ENCODE measurements at places on chromosomes 5 and 9.

DNA sequence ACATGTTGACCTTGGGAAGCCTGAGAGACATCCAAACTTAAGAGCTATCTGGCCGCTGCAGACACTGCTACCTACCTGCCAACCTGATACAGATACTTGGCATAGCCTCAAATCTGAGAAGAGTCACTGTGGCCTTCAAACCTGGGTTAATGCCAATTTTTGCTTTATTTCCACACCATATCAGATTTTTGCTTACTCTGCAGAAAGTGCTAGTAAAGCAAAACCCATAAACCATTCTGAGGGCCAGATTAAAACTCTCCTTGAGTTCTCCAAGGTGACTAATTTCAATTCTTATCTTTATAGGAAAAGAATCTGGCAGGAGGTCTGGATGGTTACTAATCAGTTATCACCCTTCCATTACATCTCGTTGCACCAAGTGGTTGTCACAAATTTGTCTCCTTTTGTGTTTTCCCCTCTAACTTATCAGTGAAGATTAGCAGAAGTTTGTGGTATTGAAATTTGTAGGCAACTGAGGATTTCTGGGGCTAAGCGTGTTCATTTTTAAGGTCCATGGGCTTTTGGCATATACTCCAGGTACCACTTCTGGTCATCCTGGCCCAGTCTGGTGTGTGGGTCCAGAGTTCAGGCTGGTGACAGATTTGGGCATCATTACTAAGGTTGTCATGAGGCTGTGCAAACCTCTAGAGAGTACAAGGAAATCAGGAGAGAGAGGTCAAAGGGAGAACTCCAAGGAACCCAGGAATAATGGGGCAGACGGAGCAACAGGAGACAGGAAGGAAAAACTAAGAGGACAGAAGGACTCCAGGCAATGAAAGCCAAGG is 177.9 kb downstream of the TSSK1B start:
- no peak for DNase-seq

DNA sequence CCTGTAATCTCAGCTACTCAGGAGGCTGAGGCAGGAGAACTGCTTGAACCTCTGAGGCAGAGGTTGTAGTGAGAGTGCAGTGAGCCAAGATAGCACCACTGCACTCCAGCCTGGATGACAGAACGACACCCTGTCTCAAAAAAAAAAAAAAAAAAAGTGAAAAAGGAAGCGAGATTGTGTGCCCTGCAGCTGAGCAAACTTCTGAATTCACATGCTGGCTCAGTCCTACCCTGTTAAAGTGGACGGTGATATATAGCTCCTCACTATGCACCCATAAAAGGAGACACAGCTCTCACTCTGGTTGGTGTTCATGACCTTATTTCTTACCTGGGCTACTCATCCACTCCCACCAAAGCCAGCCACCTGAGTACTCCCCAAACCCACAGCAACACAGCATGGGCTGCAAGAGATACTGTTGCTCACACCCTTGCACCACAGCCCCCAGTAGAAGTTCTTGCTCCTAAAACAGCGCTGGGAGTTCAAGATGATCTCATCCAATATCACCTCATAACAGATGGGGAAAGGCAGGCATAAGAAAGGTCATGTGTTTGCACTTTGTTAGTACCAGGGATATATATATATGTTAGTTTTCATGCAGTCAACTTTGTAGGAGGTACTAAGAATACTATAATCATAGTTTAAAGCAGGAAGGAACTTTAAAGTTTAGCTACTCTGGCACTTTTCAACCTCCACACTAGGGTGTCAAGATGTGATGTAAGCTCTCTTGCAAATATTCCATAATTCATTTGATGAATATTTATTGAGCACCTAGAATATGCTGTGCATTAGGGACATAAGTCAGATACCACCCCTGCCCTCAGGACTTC is 4.0 kb downstream of the TTLL11 start:
- no peak for DNase-seq

DNA sequence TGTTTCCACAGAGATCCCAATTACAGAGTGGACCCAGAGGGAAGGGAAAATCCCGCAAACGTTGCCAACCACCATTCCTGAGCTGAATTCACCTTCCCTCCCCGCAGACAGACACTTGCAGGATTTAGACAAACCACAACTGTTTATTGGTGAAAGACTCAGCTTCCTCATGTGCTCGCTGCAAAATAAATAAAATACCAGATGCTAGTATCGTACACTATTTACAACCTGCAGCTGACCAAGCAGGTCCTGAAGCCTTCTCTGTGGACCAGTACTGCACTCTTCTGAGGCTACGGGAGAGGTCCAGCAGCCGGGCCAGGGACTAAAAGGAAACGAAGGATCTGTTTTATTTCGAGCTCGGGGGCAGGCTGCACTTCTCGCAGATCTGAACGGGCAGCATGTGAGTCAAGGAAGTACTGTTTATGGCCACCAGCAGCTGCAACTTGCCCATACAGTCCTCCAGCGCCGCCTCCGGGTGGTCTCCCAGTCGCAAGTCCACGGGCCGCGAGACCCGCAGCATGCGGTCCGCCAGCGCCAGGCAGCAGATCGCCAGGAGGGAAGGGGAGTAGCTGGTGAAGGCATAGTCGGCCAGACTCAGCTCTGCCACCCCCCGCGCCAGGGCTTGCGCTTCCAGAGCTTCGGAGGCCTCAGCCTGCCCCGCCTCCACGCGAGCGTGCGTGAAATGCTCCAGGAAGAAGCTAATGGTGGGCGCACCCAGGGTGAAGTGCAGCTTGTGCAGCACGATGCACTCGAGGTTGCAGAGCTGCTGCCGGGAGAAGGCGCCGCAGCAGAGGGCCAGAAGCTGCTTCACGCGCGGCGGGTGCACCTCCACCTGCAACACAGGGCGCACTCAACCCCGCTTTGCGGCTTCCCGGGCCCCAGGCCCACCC is 2.1 kb downstream of the CCNO start:
- no peak for DNase-seq

DNA sequence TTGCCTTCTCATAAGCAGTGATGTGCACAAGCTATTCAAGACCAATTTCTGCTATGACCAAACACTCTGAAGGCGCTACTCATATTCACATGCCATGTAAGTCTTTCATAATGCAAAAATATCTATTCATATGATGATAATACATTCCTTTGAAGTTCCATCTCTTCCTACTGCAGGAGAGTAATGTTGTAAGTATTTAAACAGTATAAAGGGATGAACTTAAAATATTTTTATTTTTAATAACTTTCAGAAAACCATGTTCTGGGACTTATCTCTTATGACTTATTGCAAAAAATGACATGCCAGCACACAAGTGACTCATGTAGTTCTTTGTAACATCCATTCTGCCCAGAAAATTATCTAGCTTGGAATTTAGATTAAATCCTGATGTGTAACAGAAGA is 376.4 kb downstream of the KCTD16 start:
- no peak for DNase-seq

- no peak for DNase-seq
Measured at GRCh38 chr5:40220260-40220659, 459.5 kb upstream of the PTGER4 start.

GRCh38 chr9:129166623-129167557 is 11.2 kb downstream of the IER5L start:
- peak; percentile 82 for DNase-seq

- no peak for DNase-seq
Measured at GRCh38 chr9:9341203-9341602, 1271.6 kb downstream of the PTPRD start.

DNA sequence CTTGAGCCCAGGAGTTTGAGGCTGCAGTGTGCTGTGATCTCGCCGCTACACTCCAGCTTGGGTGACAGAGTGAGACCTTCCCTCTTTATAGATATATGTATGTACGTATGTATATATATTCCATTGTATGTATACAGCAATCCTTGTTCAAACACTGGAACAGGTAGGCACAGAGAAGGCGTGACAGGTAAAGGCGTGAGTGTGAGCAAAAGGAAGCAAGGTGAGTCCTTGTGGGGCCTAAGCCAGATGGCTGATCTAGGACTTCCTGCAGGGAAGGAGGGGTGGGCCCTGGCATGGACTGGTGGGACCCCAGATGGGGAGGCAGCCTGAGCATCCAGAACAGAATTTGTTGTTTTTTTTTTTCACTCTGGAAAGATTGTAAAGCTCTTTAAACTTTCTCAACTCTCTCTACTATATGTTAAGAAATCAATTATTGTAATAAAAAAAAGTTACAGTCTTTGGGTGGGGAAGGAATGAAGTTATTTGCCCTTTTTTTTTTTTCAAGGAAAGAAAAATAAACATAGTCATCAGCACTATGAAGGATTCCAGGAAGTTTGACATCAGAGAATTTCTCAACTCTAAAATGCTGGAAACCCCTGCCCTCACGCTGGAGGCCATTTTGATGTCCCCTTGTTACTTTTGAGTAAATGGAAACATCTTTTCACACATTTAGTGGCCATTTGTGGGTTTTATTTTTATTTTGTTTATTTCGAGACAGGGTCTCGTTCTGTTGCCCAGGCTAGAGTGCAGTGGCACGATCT is 38.9 kb upstream of the STXBP1 start:
- peak; percentile 42 for DNase-seq

DNA sequence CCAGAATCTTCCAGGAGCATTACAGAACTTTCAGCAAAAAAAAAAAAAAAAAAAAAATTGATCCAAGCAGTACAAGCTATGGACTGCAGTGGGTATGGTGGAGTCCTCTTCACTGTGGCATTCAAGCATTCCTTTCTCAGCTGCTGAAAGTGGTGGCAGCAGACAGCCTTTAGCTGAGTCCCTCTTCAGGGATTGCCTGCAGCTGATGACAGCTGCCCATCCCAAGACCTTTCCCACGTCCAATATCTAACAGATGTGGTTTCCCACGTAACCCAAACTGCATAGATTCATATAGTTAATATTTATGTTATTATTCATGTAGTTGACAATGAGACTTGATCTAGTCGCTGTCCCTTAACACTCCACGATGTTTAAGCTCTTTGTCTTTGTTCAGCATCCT is 475.9 kb downstream of the TLE1 start:
- no peak for DNase-seq

GRCh38 chr5:78757269-78758053 is 108.9 kb upstream of the LHFPL2 start:
- peak; percentile 81 for DNase-seq

DNA sequence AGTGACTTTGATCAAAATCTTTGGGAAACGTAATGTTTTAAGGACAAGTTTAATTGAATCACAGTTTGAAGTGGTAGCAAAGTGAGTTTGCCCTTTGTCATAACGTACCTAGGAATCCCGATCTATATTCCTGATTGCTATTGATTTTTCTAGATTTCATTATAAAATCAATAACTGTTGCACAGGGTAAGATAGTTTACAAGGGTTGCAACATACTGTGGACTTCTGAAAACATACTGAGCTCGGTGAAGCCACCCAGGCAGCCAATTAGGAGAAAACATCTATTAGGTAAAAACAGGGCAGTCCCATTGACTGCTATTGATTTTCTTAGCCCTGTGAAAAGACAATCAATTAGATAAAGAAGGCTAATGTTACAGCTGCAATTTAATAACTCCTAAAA is 659.9 kb downstream of the ISL1 start:
- DNase-seq, result no peak

- no peak for DNase-seq
Measured at GRCh38 chr9:124392254-124392870, 22.9 kb downstream of the PSMB7 start.

DNA sequence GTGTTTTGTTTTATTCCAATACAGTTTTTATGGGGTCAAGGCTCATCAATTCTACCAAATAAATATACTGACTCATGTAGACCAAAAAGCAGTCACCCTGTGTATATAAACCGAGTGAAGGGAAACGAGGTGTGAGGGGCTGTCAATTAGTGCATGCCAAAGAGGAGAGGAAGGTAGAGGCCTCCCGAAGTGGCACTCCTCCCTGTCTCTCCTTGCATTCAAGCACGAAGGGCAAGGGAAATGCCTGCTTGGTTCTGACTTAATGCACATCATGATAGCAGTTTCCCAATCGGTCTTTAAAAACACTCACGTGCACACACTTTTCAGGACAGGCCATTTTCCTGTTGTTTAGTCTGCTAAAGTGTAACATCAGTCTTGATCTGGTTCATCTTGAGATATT is 125.6 kb upstream of the SLCO6A1 start:
- no peak for DNase-seq

DNA sequence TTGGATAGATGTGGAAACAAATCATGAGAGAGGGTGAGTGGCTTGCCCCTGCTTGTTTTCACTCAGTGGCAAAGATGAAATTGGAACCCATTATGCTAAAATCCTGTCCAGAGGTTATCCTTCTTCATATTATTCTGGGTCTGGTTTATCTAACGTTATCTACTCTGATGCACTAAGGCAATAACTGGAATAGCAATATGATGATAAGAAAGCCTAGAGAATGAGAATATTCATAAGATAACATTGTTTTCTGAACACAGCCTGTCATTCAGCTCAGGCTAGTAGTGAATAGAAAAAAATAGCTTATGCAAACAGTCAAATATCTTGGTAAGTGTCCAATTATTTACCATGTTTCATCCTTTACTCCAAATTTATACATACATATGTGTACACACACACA is 132.0 kb upstream of the C6 start:
- no peak for DNase-seq

DNA sequence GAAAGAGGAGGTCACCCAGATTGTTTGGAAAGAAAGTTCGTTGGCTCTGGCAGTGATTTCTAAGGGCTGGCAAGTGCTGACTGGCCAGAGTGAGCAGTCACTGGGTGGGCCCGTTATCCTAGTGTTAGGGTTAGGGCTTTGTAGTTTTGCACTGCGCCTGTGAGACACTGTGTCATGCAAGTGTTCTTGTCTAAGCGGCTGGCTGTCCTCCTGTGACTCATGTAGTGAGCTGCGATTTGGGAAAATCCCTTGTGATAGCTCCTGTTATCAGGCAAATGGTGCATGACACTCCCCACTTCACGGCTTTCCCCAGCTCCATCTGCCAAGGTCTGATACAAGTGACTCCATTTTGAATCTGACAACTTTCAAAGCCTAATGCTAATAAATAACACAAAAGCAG is 526.0 kb upstream of the ADAMTS16 start:
- DNase-seq, result no peak

- DNase-seq, result no peak
Measured at GRCh38 chr5:148791696-148792095, 34.7 kb upstream of the ADRB2 start.

GRCh38 chr5:110104060-110104725 is 414.5 kb downstream of the MAN2A1 start:
- no peak for DNase-seq

GRCh38 chr5:131996210-131997025 is 15.0 kb downstream of the ACSL6 start:
- DNase-seq, result no peak

DNA sequence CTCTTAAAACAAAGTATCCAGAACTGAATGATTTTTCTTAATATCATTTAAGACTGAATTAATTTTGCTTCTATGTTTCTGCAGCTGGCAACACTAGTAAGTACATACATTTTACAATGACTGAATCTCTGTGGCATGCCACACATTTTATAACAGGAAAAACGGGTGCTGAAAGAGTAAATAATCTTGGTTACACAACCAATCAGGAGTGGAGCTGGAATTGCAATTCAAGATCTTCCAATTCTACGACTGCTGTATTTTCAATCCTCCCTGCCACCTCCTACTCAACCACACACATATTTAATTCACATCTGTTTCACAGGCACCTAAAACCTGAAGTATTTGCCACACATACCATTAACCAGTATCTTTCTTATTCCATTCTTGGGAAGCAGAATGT is 52.7 kb upstream of the NR5A1 start:
- no peak for DNase-seq
